Neural crest cell (in vitro differentiated cells): ENCODE measurements at places on chromosomes 16 and 17. TPM values are rescaled to one million over a fixed set of nuclear protein-coding genes. Genes with fewer than 3 reads are reported as not detected.

The IGSF6 gene
- total RNA-seq = not detected in 2 replicates

The APOBR gene
- total RNA-seq = 0.14 TPM in 1 of 2 replicates, not detected in the other

The TMEM88 gene
- total RNA-seq = 6.7 and 8.4 TPM in 2 replicates

DNA sequence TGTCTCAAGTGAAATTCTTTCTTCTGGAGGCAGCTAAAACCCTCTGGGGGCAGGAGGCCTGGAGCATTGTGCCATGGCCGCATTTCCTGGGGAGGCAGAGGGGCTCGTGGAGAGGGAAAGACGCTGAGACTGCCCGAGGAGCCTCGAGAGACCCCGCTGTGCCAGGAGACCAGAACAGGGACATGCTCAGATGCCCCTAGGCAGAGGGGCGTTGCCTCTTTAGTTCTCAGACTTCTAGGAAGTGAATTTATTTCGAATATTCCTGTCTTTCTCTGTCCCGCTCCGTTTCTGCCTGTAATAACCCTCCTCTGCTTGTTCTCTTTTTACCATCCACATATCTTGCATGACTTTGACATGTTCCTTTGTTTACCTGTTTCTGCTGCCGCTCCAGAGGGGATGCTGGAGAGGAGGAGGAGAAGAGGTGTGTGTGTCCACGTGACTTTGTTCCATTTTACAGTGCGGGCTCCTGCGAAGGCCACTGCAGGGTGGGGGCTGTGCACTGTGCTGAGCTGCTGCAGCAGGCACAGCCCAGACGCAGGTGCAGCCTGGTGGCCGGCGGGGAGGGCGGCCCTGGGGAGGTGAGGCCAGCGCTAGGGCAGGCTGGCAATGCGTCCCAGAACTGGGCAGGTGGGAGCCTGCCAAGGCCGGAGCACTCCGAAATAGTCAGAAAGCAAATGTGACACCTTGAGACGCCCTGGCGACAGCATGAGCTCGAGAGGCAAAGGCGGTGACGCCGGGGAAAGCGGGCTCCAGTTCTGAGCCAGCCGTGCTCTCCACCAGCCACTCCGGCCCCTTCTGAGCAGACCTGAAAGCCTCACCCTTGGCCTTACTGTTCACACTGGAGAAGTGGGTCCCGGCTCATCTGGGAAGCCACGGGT is 29.9 kb downstream of the CIBAR2 start:
- no peak for DNase-seq

DNA sequence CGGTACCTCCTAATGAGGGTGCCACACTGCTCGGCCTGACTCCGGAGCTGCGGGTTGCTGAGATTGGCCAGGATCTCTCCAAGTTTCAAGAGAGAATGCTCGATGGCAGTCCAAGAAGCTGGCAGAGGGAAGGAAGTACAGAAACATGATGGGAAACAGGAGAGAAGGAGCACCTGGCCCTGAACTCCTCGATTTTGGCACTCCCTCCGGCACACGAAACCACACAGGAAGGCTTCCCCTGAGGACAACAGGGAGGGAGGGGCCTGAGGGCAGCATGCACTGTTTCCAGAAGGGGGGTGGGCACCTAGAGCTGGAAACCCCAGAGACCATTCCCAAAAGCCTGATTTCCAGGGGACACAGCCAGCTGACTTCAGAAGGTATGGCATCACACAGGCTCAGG is 18.1 kb downstream of the CSF3 start:
- DNase-seq = no peak

DNA sequence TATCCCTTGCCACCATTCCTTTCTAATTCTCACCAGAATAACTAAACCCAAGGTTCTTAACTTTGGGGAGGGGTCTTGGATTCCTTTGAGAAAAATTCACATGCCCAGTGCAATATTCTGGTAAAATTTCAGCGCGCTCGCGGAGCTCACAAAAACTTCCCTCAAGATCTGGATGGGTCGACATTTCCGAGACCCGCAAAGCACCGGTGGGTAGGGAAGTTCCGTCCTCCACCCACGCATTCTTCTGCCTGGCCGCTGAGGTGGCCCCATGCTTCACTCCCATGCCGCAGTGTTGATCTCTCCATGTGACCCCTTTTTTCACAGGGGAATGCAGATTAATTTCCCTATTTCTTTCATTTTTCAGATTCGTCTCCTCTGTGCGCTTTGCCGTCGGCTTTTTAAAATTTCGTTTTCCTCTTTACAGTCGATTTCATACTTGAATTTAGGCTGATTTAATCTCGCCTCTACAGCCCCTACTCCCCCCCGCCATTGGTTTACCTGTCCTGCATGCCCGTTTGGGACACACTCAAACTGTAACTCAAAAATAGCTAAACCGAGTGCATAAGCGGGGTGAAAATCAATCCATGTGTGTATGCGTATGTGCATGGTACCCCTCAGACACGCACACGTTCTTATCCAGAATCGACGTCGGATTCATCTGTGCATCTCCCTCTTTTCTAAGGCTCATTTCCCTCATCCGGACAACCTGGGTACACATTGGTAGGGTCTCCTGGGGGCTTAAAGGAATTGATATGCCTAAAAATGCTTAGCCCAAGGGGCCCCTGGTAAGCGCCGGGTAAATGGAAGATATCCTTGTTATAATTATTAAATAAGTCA is 1.4 kb upstream of the SP6 start:
- DNase-seq = no peak

DNA sequence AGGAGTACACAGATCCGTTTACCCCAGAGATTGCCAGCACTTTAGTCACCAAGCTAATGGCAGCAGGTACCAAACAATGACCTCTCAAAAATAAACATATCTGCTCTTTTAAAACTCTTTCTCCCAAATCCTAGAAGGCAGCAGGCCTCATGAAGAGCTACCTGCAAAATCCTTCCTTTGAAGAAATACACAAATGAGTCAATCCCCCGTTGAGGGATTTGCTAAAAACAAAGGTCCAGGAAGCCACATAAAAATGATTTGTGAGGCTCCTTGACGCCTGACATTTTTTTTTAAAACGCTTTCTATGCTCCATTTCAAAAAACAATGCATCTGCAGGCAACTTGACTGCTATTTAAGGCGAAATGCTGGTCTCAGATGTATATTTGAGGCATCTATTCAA is 58.2 kb downstream of the NACA2 start:
- no peak for DNase-seq

DNA sequence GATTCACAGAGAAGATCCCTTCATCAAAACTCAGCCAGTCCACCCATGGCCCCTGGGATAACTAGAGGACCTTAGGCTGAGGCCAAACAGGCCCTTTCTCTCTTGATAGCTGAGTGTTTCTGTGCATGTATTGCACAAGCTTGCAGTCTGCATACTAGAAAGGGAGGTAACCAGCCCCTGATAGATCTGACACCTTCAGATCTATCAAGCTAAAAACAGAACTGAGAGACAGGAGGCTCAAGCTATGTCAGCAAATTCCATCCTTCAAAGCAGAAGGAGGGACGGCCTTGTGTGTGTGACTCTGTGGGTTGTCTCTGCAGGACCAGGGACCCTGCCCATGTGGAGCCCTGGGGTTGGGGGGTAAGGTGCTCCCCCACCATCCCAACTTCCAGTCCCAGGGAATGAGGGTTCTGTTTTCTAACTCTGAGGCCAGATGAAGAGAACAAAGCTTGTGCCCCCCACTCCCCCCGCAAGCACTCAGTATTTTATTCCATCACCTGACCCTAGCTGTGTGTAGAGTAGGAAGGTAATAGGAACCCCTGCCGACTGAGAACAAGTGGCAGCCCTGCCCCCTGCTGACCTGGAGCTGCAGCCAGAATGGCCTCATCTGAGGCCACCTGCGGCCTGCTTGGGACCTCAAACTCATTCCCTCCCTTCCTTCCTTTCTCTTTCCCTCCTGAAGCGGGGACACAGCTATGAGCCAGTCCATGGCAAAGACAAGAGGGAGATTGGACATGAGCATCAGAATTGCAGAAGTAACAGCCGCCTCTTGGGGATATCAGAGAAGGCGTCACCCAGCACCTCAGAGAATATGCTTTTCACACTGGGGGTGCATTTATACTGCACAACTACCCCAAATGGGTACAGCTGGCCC is 63.8 kb downstream of the SMPD3 start:
- no peak for DNase-seq
